Activated naive CD8-positive, alpha-beta T cell treated with anti-CD3 and anti-CD28 coated beads for 36 hours (primary cell): ENCODE measurements at places on chromosomes 4 and X. TPM values are rescaled to one million over a fixed set of nuclear protein-coding genes. Genes with fewer than 3 reads are reported as not detected.

The DBET gene
- total RNA-seq: not detected

The CTAG2 gene
- total RNA-seq: 39.6 TPM

The FRG2 gene
- total RNA-seq: 0.12 TPM

The NFKB1 gene
- total RNA-seq: 259 TPM

The HS6ST2 gene
- total RNA-seq: 0.26 TPM

The MAP7D2 gene
- 0.90 TPM for total RNA-seq

The CXCL8 gene
- total RNA-seq: 0.31 TPM

The USP17L18 gene
- not detected for total RNA-seq

The CLRN2 gene
- total RNA-seq: not detected

The TMEM156 gene
- 11.3 TPM for total RNA-seq

The PDLIM3 gene
- total RNA-seq: not detected

The ADGRG4 gene
- total RNA-seq: not detected

The GAGE12F gene
- not detected for total RNA-seq

The BMPR1B gene
- total RNA-seq: not detected

The METTL14 gene
- 51.2 TPM for total RNA-seq

The ODAM gene
- not detected for total RNA-seq

The DCHS2 gene
- total RNA-seq: not detected

GRCh38 chr4:166822386-166822785 lies 411.9 kb downstream of the SPOCK3 start:
- DNase-seq: no peak

DNA sequence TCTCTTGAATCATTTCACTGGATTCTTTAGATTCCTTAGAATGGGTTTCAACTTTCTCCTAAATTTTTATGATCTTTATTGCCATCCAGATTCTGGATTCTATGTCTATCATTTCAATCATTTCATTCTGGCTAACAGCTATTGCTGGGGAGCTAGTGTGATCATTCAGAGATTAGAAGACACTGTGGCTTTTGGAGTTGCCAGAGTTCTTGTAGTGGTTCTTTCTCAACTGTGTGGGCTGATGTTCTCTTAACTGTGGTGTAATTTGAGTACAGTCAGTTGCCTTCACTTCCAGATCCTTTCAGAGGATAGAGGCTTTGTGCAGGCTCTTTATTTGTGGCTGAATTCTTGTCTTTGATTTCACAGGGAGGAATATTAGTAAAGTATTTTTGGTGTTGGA lies 12.1 kb upstream of the CSN2 start:
- DNase-seq: no peak

DNA sequence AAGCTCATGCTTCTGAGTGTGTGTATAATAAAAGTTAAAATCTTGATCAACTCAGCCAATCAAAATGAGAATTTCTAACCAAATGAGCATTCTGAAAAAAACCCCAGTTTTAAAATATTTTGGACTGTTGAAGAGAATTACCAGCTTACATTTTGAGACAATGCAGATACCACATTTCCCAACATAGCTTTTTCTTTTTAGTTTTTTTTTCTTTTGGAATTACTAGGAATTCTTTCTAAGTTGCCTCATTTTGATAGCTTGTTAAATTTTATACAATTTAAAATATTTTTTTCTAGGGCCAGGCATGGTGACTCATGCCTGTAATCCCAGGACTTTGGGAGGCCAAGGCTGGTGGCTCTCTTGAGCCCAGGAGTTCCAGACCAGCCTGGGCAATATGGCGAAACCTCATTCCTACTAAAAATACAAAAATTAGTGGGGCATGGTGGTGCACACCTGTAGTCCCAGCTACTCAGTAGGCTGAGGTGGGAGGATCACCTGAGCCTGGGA lies 2.2 kb downstream of the RP2 start:
- no peak for DNase-seq

DNA sequence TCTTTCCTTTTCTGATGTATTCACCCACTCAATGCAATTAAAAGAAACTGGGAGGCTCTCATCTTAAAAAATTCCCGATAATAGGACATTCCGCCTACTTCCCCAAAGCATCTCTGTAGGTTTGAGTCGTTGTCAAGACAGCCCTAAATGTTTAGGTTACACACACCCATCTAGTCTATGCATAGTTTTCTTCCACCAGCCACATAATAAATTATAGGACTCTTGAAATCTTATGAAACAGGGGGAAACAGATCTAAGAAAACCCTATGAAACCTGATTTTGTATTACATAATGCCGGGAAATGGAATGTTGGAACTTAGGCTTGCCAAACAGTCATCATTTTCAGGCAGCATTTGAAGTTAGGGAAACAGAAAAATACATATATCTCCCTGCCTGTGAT lies 150.0 kb downstream of the PRKX start:
- DNase-seq: no peak

DNA sequence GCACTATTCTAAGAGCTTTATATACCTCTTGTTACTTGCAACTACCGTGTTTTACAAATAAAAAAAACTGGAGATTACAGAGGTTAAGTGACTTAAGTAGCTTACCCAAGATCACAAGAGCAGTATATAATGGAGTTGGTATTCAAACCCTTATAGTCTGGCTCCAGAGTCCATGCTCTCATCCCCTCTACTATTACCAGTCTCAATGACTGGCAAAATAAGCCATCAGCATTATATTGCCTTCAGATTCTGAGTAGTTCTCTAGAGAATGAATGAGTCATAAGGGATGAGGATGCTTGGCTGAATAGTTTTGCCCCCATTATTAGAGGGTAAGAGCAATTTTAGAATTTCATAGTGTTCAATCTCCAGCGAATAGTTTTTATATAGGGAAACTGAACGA lies 170.1 kb upstream of the ATOH1 start:
- no peak for DNase-seq

DNA sequence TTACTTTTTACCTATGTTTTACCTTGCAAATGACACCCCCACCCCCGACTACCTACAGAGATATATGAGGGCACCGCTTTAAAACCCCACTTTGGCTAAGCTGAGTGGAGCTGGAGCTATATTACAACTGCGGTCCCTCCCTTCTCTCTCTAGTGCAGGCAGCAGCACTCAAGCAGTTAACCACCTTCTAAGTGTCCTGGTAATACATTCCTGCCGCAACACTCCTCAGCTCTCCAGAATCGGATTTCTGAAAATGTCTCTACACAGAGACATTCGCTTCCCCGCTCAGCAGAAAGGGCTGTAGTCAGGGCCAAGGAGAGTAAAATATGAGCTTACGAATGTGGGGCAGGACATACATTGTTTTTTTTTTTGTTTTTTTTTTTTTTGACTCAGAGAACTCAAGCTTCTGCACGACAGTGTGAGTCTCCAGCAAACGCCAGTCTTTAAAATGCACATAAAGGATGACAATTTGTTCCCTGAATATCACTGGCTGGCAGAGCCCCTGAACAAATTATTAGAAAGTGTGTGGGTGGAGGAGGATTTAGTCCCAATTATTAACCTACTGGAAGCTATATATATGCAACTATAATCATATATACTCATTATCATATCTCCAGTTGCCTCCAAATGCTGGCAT lies 287.0 kb upstream of the TET2 start:
- no peak for DNase-seq

- no peak for DNase-seq
Observed at GRCh38 chr4:87108142-87108546, 112.3 kb downstream of the KLHL8 start.

GRCh38 chrX:51795136-51795535 lies 51.9 kb downstream of the GSPT2 start:
- DNase-seq: no peak

- DNase-seq: no peak
Observed at GRCh38 chrX:120336899-120337298, 25.0 kb upstream of the ATP1B4 start.

DNA sequence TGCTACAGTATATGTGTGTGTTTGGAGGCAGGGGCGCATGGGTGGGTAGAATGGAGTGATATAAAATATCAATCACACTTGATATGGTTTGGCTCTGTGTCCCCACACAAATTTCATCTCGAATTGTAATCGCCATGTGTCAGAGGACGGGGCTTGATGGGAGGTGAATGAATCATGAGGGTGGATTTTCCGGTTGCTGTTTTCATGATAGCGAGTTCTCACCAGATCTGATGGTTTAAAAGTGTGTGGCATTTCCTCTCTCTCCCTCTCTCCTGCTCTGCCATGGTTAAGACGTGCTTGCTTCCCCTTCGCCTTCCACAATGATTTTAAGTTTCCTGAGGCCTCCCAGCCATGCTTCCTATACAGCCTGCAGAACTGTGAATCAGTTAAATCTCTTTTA lies 14.8 kb downstream of the SOWAHB start:
- DNase-seq: no peak

DNA sequence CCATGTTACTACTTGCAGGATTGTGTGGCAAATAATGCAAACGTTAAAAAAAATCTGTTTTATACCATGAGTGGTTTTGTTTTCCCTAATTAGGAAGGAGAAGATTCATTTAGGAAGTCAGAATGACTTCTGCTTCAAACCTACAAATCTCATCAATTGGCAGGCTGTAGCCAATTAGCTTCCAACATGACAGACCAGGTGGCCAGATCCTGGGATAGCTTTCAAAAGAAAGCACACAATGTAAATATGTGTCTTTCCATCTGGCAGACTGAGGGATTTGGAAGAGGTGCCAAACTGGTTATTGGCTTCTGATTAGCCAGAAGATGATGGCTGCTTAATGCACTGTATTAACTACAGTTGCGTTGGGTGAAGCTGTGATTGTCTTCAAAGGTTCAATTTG lies 432.8 kb downstream of the ANKRD50 start:
- DNase-seq: no peak

- DNase-seq: no peak
Observed at GRCh38 chr4:168859888-168860694, 150.0 kb downstream of the CBR4 start.

- no peak for DNase-seq
Observed at GRCh38 chrX:138858438-138858837, 146.9 kb upstream of the FGF13 start.

DNA sequence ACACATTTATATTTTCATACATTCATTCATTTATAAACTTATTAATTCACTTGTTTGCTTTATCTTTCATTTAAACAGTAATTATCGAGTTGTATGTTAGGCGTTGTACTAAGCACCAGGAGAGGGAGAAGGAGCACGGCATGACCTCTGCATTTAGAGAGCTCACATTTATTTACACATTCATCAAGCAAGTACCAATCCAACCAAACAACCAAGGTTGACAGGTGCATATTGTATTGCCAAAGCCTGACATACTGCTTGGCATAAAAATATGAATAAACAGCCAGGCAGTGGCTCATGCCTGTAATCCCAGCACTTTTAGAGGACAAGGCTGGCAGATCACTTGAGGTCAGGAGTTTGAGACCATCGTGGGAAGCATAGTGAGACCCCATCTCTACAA lies 37.0 kb upstream of the CLNK start:
- no peak for DNase-seq

DNA sequence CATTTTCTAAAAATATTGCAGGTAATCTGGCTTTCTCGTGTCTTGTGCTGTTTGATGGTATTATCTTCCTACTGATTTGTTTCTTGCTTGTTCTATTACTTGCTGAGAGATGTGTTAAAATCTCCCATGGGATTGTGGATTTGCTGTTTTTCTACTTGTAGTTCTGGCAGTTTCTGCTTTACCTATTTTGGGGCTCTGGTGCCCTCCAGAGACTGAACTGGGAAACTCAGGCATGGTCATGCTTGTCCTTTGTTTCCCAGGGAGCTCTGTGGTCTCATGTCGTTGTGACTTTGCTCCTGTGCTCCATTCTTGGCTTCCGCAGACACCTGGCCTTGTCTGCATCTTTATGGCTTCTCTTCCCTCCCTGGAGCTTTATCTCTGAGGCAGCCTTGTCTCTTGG lies 39.5 kb downstream of the NSD2 start:
- no peak for DNase-seq

DNA sequence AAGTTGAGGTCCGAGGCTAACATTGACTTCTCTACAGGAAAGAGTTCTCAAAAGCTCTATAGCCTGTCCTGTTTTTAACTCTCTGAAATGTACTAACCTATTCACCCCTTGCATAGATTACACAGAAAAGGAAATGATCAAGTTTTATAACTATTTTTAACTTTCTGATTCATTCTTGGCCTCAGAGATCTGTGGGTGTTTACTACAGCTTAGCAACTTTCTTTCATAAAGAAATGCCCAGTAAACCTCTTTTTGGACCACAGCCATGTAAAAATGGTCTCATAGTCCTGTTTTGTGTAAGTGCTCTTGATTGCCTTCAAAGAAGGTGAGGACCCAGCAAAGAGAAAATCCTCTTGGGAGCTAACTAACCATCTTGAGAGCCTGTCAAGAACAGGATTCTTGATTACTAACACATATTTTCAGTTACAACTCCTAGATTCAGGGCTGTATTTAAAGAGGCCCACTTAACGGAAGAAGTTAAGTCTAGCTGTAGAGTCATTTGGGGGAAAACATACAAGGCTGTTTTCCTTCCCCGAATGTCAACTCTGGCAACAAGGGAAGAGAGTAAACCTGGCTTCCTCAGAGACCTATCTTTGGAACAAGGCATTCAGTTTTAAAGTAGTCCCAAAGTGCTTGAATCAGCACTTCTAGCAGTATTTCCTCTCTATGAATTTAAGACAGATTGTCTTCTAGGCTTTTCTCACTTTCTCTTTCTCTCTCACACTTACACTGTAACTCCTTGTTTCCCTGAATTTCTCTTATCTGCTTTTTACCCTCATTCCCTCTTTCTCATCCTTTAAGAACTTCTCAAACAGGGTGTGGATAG lies 78.2 kb downstream of the IL21 start:
- DNase-seq: no peak

GRCh38 chr4:100707786-100708185 lies 190.0 kb upstream of the EMCN start:
- DNase-seq: no peak

- DNase-seq: no peak
Observed at GRCh38 chr4:25755911-25756310, 100.3 kb downstream of the SLC34A2 start.

DNA sequence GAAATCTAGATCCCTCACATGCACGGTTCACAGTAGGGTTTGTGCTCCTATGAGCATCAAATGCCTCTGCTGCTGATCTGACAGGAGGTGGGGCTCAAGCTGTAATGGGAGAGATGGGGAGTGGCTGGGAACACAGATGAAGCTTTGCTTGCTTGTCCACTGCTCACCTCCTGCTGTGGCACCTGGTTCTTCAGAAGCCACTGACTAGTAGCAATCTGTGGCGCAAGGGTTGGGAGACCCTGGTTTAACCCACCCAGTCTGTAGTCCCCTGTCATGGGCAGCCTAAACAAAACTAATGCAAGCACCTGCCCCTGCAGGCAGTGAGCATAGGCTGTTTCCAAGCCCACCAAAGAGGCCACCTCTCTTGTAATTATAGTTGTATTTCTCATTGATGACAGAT lies 116.6 kb downstream of the SHOX start:
- no peak for DNase-seq
